Testis (tissue), 5 donors: ENCODE measurements at places on chromosomes 7 and 10.

DNA sequence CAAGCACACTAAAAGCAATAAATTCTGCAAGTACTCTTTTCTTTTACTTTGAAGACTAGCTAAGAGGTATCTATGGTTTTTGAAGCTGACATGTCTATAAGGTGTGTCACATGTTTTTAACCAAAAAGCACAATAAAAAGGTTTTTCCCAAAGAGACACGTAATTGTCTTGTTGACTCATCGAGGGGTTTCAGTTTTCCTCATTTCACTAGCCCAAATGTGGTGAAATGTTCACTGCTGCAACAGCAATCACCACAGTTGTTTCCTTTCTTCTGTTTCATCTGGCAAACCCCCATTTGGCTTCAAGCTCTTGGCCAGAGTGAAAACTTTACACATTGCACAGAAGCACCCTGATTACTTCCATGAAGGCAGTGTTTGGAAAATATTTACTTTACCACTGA lies 3.8 kb upstream of the HOXA4 start:
- no peak for DNase-seq

DNA sequence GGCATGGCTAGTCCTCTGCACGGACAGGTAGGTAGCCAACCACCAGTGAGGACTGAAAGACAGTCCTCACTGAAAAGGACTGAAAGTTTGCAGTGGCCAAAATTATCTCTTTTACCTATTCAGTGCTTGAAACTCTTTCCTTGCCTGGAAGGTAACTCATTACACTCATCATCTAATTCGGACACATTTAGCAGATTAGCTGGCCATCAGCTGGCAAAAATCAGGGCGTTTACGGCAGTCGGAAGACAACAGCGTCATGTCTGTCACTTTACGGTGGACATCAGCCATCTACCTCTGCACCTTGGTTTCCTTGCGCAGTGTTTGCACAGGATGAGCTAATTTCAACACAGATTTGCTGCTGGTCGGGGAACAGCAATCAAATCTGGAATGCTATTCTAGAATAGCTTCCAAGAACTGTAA lies 740 bp downstream of the ANXA7 start:
- peak; percentile 47 for DNase-seq

GRCh38 chr7:74231232-74231590 lies 21.4 kb downstream of the LAT2 start:
- no peak for DNase-seq

DNA sequence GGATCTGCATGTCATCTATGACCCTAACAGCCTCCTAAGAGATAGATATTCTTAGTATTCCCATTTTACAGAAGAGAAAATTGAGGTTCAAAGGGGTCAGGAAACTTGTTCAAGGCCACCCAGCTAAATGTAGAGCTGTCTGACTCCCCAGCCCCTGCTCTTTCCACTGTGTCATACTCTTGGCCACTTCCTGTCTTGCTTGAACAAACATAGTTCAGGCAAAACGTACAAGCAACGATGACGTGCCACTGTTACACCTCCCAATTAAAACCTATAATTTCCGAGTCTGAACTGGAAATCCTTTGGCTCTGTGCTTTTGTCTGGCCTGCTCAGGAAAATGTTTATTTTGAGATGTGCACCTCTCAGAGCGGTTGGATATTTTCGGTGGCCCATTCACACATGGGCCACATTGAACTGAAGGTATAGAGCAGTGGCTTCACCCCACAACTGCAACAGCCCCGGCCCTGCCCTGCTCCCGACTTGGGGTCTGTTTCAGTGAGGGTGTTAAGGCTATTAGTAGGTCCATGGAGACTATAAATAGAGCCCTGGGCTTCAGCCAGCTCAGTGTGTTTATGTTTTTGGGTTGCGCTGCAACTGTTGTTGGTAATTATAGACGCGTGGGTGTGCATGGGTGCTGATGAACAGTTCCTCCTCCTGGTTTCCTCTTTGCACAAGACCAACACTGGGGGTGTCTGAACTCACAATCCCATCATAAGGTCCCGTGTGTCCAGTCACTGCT lies 172.3 kb upstream of the ADO start:
- peak; percentile 19 for DNase-seq

GRCh38 chr7:105297309-105297708 lies 91.4 kb downstream of the SRPK2 start:
- DNase-seq: no peak
